ENCODE measurements at places on chromosomes 7 and 10. TPM values are rescaled to one million over a fixed set of nuclear protein-coding genes. Genes with fewer than 3 reads are reported as not detected.

DNA sequence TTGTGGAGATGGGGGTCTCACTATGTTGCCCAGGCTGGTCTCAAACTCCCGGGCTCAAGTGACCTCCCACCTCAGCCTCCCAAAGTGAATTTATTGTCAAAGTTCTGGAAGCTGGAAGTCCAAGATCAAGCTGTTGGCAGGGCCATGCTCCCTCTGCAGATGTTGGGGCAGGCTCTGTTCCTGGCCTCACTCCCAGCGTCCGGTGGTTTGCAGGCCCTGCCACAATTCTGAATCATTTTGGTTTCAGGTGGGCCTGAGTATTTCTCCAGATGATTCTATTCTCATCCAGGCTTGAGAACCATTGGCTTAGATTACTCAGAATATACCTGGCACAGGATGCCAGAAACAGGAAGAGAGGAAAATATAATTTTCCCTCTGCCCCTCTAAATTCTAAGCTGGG is 737.4 kb downstream of the TNS3 start:
- no peak overlapping the region for H3K27ac ChIP-seq
- no peak for DNase-seq
- H3K4me3 ChIP-seq = no peak overlapping the region

DNA sequence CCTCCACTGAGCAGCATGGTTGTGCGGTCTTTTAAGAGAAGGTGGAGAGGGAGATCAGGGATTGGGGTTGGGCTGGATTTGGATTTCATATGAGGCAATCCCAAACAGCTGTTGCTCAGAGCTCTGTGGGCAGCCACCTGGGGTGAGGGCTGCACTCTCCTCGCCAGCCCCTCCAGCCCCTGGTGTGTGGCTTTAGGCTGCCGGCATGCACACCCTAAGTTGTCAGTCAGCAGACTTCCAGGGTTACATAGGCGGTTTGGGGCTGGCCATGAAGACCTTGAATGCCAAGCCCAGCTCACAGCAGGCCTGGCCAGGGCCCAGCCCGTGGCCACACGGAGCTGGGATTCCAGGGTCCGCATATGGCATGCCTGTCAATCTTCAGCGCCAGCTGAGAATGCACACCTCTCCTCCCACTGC is 54.8 kb downstream of the ZMIZ1 start:
- H3K4me3 ChIP-seq = no peak overlapping the region
- DNase-seq = no peak
- H3K36me3 ChIP-seq = peaks cover 54% of the 10 kb centered on the region

- peak; percentile 83 for DNase-seq
- H3K27ac ChIP-seq = peak overlapping the region; percentile 61
- H3K4me1 ChIP-seq = peaks cover 97% of the 10 kb centered on the region
- H3K27me3 ChIP-seq = no peaks in the 10 kb centered on the region
Measured at GRCh38 chr10:69337296-69338132, 59.2 kb downstream of the HK1 start.

- H3K4me3 ChIP-seq = no peak overlapping the region
- no peaks in the 10 kb centered on the region for H3K4me1 ChIP-seq
- DNase-seq = no peak
- no peak overlapping the region for H3K27ac ChIP-seq
Measured at GRCh38 chr7:118525020-118525419, 300.5 kb downstream of the ANKRD7 start.

Gene ANXA7
- 100 TPM for total RNA-seq

Gene VENTX
- 0.44 TPM for total RNA-seq

Gene AMZ1
- not detected for total RNA-seq

Gene ITGA8
- total RNA-seq = 4.9 TPM

Data from right atrium auricular region (tissue), 2 donors.